Stimulated activated CD4-positive, alpha-beta T cell treated with anti-CD3 and anti-CD28 coated beads, Interleukin-1b, Interleukin-23, amount 100 ng/mL, for 48 hours (primary cell): ENCODE measurements at places on chromosomes 13 and 19.

GRCh38 chr19:57410877-57411671 lies at the start of gene ZNF17:
TSS of gene ZNF17 (plus strand) at chr19:57411161. CDS start at chr19:57413616, 2,455 bp downstream.
- peak; percentile 93 for DNase-seq

DNA sequence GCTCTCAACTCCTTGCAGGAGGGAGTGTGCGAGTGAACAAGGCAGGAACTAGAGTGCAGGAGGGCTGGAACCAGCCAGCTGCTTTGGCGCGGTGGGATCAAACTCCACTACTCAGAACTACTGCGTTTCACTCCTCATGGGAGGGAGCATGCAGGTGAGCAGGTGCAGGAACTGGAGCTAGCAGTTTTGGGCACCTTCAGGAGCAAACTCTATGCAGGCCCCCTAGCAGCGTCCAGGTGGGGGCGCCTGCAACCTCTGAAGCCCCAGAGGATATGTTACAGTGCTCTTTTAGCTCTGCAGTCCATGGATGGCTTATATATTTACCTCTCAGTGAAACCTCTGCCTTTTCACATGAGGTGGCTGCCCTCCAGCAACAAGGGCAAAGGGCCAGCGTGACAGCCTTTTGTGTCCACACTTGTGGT lies 1303.4 kb downstream of the PCDH9 start:
- DNase-seq, result no peak

- no peak for DNase-seq
Measured at GRCh38 chr13:68232351-68233130, 1002.4 kb upstream of the PCDH9 start.

DNA sequence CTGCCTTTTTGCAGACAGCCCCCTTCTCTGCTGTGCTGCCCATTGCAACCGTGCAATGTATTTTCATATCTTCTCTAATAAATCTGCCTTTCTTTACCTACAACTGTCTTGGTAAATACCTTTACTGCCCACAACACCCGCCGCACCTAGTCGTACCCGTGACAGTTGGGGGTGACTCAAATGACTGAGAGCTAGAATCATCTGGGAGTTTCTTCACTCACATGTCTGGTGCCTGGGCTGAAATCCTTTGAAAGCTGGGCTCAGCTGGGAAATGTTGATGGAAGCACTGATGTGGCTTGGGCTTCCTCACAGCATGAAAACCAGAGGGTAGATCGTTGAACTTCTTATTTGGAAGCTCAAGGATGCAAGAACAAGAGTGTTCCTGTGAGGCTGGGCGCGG lies 2.8 kb upstream of the PNMA8A start:
- no peak for DNase-seq

DNA sequence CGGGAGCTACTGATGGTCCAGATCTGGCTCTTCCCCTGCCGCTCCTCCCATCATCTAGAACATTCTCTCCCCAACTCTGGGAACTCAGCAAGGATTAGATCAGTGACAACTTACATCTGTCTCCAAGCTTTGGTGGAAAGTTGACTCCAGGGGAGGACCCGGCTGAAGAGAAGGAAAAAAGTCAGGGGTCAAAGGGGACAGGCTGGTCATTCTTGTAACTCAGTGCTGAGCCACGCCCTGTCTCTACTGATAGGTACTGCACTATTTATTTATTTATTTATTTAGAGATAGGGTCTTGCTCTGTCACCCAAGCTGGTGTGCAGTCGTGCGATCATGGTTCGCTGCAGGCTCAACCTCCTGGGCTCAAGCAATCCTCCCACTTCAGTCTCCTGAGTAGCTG lies 14.3 kb downstream of the PLEKHA4 start:
- DNase-seq, result no peak

DNA sequence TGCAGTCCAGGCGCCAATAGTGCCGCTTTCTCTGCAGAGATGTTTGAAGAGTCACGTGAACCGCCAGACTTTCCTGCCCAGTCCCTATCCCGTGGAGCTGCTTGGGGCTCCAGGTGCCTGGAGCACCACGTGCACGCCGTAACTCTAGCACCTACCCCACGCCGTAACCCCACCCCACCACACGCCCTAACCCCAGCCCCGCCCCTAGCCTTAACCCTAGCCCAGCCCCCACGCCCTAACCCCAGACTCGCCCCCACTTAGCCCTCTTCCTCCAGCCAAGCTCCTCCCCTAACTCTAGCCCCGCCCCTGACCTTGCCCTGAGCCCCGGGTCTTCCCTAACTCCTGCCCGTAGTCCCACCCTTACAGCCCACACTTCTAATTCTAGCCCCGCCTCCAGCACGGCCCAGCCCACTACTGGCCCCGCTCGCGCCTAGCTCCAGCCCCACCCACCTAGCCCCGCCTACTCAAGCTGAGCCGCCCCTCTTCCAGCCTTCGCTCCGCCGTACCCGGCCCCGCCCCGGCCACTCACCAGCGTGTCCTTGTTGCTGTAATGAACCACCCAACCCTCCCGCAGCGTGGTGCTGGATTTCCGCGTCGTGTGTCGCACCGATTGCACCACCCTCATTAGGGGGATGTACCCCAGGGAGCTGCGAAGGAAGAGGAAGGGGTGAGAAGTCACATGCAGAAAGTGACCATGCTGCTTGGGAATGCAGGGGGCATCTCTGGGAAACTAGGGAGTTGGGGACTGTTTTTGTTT lies 19.5 kb downstream of the PRKD2 start:
- DNase-seq, result no peak

DNA sequence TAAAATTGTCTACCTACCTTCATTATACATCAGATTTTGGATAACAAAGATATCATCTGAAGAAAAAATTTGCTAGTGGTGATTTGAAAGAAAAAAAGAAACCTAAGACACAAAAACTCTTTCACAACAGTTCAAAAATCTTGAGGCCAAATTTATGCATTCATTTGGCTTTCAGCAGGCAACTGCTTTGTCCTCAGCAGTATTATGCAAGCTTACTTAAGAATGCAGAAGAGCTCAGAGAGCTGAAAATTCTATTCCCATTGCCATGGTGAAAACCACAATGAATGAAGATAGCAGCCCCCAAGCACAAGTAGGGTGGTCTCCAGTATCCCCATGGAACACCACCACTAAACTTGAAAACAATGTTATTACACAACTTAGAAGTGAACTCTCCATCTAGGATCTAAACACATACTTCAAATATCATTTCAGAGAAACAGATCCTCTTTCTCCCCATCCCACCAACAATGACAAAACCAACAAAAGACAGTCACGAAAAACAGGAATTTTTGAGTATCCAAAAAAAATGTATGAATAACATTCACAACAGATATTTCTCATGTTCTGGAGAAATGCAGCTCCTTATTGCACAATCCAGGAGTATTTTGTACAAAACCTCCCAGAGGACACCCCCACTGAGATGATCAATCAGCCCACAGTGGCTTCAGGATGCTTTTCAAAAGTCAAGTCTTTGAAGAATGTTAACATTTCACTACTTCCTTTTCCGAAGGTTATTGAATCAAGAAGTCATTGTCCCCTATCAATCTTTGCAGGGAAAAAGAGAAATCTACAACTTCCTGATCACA lies 192.7 kb downstream of the LHFPL6 start:
- DNase-seq, result no peak

GRCh38 chr13:41546372-41547190 lies 89.2 kb downstream of the RGCC start:
- DNase-seq, result peak; percentile 40

- DNase-seq, result no peak
Measured at GRCh38 chr19:41427647-41428480, 690 bp upstream of the B3GNT8 start.
